ENCODE measurements at places on chromosomes 1 and 21.

GRCh38 chr1:18957136-18957521 lies 653 bp upstream of the IFFO2 start:
- DNase-seq: no peak

DNA sequence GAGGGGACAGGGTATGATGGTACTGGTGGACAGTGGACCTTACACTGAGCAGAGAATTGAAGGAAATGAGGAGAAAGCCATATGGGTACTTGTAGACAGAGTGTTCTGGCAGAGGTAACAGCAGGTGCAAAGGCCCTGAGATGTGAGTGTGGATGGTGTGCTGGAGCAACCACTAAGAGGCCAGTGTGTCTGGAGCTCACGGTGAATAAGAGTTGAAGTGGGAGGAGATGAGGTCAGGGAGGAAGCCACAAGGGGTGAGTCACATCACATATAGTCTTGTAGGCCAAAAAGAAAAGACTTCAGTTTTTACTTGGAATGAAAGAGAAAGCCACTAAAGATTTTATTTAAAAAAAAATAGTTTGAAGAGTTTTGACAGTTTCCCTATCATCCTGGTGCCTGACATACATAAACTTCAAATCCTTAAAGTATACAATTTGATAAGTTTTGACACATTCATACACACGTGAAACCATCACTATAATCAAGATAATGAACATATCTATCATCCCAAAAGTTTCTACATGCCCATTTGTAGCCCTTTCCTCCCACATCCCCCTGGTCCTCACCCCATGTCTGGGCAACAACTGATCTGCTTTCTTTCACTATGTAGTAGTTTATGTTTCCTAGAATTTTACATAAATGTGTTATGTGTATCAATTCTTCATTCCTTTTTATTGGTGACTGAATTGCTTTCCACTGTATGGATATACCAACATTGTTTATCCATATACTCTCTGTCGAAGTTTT lies 148.4 kb downstream of the GPATCH2 start:
- DNase-seq: no peak

GRCh38 chr21:34243562-34243961 lies 120.2 kb upstream of the KCNE2 start:
- DNase-seq: no peak

DNA sequence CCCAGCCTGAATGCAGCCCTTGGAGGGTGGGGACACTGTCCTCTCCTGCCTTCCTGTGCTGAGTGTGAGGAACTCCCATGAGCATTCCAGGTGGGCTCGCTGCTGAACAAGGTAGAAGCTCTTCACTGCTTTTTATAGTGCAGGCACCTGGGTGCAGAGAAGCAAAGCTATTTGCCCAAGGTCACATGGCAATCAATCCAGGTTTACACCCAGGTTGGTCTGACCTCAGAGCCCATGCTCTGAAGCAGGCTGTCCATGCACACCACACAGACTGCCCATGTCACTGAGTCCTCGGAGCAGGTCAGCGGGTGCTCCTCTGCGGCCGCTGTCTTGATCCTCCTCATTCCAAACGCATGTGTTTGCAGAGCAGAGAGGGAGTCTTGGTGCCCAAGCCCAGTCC lies 323.4 kb upstream of the VAMP3 start:
- no peak for DNase-seq

DNA sequence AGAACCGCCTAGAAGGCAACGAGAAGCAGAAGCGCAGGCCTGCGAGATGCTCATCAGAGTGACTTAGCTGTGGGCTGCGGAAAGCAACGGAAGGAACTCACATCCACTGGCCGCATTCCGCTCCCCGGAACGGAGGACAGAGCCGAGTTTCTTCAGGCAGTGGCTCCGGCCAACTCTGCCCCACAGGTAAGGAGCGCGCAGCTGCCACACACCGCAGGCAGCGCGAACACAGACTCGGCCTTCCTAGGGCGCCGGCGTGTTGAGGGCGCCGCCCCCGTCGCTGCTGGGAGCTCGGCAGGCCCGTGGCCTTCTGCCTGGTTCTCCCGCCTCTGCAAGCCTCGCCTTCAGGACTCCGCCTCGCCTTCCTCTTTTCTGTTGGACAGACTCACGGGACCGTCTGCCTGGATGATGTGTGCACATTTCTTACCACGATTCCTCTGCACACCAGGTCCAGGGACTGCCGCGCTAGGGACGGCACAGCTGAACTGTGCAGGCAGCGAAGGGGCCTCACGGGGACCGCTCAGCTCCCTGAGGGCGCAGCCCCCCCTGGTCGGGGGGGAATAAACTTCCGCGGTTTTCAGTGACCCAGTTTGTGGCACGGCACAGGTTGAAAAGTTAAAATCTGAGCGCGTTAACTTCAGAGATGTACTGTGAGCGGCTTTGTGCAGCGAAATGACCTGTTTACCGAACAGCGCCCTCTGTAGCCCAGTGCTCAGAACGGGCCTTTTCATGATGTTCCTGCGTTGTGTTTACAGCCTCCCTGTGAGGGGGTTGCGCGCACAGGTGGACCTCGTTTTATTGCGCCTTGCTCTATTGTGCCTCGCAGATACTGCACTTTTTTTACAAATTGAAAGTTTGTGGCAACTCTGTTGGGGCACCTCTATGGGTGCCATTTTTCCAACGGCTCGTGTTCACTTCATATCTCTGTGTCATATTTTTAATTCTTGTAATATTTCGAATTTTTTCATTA lies 15.8 kb downstream of the TCP10L start:
- peak; percentile 64 for DNase-seq

- no peak for DNase-seq
Measured at GRCh38 chr1:18681423-18681835, 50.8 kb downstream of the PAX7 start.

DNA sequence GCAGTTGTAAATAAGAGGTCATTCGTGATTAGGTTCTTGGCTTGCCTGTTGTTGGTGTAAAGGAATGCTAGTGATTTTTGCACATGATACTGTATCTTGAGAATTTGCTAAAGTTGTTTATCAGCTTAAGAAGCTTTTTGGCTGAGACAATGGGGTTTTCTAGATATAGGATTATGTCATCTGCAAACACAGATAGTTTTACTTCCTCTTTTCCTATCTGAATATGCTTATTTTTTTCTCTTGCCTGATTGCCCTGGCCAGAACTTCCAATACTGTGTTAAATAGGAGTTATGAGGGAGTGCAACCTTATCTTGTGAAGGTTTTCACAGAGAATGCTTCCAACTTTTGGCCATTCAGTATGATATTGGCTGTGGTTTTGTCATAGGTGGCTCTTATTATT lies 576.1 kb upstream of the RGS18 start:
- DNase-seq: no peak

- no peak for DNase-seq
Measured at GRCh38 chr1:29890201-29890959, 654.1 kb downstream of the PTPRU start.

DNA sequence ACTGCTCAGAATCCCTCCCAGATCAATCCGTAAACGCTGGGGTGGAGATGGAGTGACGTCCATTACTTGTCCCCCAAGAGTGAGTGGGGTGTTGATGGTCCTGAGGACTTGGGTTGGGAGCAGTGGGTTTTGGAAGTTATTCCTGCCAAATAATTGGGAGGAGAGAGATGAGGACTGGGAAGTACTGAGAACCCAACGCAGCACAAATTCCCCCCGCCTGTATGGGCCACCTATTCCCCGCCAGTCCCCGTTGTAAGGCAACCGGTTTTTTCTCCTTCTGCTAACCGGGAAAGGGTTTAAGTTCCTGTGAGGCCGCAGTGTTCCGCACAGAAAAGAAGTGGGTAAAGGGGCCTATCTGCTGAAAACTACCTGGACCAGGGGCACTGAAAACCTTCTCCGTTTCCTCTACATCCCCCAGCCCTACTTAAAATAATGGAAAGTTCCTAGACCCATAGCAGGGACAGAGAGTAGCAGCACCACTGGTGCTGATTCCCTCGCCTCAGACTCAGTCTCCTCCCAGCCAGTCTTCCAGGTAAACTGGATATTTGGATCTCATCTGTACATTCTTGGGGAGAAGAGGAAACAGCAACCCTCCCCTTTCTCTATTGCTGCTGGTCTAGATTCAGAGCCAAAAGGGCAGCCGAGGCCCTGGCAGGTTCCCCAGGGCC lies 738 bp downstream of the LURAP1 start:
- DNase-seq: no peak

DNA sequence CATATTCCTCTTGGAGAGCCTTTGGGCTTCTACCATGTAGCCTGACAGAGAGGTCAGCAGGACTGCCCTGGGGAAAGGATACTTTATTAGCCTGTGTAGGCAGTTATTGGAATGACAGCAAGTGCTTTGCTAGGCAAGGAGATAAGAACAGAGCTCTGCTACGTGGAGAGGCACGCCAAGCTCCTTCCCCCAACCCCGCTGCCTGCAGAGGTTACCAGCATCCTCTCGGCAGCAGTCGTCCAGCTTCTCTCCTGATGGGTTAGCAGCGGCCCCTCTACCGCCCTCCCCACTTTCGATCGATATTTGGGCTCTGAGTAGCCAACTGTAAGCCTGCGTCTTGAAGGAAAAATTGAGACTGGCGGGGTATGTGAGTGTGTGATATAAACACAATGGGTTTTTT lies 122.3 kb downstream of the DHRS3 start:
- DNase-seq: no peak

GRCh38 chr1:65791396-65791795 lies 1.3 kb upstream of the PDE4B start:
- no peak for DNase-seq

DNA sequence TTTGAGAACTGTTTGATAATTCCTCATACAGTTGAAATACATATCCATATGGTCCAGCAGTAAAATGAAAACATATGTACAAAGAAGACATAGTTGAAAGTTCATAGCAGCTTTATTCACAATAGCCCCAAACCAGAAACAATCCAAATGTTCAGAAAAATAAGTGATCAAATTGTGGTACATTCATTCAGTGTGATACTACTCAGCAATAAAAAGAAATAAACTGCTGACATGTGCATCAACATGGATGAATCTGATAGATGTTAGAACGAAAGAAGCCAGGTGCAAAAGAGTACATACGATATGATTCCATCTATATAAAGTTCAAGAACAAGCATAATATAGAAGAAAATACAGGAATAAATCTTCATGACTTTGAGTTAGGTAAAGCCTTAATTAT lies 77.2 kb downstream of the EVI5 start:
- no peak for DNase-seq

DNA sequence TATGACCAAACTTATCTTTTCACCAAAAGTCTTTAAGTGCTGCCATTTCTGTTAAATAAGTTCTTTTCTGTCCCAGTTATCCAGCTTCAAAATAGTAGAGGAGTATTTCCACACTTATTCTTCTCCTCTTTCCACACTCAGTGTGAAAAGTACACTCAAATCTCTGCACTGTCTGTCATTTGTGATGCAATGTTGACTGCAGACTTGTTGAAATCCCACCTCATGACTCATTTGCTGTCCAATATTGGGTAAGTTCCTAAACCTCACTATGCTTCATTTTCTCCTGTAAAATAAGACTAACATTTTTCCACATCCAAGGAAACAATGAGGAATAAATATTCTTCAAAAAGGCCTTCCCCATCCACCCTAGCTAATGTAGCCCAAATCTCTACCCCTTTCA lies 17.5 kb downstream of the LRRIQ3 start:
- DNase-seq: no peak

- DNase-seq: no peak
Measured at GRCh38 chr1:187634940-187635339, 806.2 kb downstream of the PLA2G4A start.

- DNase-seq: no peak
Measured at GRCh38 chr1:53066488-53066887, 4.5 kb downstream of the PODN start.

DNA sequence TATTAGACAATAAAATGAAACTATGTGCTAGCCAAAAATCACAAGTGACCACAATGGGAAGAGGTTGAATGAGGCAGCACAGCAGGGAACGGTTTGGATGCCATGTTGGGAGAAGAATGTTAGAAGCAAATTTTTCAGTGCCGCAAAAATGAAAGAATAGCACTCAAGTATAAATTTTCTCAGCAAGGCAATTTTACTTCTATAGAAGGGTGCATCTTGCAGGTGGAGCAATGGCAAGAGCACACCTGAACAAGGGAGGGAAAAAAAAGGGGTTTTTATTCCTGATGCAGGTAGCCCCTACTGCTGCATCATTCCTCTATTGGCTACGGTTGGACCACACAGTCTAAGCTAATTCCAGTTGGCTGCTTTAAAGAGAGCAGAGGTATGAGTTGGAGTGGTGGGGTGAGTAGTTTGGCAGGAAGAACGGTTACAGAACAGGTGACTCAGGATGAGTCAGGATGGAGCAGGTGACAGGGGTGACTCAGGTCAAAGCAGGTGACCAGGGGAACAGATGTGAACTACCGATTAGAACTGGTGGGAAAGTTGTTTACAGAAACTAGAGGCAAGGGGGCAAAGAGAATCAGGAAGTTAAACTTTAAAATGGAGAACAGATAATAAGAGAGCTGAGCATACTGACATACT lies 301.1 kb upstream of the NRIP1 start:
- DNase-seq: no peak

DNA sequence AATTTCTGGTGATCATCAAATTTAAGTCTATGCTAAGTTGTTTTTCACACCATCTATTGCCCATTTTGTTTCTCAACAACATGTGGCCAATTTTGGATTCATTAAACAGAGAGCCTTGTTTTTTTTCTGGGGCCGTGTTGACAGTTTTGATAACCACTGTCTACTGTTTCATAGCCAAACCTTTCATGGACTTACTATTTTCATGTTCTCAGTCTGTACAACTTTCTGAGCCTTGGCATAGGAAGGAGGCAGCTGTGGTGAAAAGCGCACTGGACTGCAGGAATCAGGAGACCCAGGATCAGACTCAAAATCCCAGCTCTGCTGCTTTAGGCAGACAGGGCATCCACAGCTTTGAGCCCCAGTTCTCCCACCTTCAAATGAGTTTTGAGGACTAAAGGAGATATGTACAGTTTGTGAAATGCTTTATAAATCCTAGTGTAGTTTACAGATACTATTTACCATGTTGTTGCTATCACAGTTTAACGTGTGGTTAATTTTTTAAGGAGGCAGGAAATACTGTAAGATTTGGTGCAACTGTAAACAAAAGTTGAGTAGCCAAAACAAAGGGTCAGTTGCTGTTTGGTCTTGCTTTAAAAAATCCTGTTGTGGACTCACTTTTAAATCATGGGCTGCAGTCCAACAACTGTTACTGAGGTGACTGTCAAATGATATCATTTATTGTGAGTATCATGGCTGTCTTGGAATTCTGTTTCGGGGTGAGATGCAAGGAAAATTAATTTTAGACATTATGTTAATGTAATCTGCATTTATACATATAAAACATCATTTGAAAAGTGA lies 2.9 kb downstream of the MACO1 start:
- no peak for DNase-seq
